ENCODE measurements at places on chromosomes 12 and 14.

DNA sequence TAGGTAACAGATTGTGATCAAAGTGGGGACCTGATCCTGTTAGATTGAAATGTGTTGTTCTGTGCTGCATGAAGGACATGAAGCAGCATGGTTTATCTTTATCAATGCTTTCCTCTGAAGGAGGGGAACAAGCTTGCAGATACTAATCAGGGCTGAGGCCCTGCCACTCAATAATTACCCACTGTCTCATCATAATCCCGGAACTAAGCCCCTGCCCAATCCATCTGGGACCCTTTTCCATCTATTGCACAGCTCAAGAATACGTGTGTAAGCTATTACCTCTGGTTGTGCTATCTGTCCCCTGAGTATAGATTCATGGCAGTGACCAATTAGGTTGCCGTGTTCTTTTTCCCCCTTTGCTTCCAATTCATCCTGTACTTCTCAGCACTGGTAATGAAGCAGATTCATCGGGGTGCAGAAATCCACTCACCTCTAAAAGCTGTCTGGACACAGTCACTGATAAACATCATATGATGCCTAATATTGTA lies 67.8 kb downstream of the OTX2 start:
- no peak for DNase-seq

GRCh38 chr12:109447482-109447881 lies 29.6 kb downstream of the KCTD10 start:
- DNase-seq: no peak

DNA sequence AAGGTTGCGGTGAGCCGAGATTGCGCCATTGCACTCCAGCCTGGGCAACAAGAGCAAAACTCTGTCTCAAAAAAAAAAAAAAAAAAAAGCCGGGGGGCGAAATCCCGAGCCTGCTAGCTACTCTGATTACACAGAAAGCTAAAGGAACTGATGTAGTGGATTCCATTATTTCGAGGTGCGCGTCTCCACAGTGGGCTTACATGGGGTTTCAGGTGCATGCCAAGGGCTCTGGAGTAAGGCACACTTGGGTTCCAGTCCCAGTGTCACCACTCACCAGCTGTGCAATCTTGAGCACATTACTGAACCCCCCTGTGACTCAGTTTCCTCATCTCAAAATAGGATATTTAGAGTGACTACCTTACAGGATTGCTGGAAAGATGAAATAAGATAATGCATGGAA lies 1.7 kb upstream of the RAB15 start:
- DNase-seq: no peak

GRCh38 chr14:88289234-88289633 lies 33.8 kb downstream of the KCNK10 start:
- no peak for DNase-seq

DNA sequence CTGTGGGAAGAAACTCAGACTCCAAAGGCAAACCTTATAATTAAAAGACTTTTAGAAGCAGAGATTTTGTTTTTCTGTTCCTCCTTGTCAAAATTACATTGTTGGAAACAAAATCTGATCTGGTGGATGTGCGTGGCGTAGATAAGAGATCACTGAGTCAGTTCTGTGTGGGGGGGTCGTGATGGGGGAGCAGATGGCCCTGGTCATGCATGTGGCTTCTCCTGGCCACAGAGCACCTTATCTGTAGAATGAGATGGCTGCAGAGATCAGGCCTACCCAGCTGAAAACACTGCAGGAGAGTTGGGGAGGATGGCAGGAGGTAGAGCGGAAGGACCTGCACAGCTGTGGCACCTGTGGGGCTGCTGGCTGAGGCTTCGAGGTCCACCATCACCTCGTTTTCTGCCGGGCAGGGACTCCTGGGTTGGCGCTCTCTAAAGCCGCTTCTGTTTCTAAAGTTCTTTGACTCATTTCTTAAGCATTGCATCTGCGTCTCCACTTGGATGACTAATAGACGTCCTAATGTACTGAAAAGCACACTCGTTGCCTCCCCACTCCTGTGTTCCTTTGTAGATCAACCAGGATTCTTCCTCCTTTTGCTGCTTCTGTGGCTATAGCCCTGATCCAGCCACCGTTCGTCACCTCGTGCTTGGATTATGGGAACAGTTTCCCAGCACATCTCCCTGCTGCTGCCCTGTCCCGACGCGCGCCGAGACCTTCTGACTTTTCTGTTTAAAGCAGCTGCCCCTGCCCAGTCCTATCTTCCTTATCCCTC lies 93.4 kb downstream of the TSPAN9 start:
- DNase-seq: no peak

DNA sequence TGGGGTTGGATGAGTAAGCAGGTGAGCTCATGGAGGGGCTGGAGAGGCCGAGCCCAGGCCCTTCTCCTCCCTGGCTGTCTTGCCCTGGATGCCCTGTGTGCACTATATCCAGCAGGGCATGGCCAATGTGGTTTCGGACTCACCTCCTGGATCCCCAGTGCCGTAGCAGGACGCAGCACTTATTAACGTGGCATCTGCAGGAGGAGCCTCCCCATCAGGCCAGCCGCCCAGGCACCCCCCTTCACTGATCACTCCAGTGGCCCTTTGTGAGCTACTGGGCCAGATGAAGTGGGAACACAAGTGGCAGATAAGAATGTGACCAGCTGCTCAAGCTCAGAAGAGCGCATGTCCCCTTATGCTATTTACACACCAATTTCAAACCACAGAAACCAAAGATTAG lies 43.1 kb upstream of the DICER1 start:
- DNase-seq: no peak

GRCh38 chr14:59827401-59827800 lies 43.2 kb downstream of the RTN1 start:
- no peak for DNase-seq

DNA sequence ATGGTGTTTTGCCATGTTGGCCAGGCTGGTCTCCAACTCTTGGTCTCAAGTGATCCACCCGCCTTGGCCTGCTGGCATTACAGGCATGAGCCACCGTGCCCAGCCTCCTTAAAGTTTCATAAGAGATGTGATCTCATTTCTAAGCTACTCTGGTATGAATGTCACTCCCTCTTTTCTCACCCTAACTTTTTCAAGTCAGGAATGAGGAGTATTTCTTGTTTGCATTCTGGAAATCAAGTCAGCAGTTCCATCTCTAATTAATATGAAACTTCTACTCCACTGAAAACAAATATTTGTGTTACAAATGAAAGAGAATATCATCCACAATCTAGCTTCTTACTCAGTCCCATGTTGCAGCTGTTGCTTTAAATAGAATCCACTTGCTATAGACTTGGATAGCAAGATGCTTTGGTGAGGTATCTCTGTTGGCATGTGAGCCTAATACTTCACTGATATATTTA lies 61.3 kb downstream of the ARF6 start:
- no peak for DNase-seq

DNA sequence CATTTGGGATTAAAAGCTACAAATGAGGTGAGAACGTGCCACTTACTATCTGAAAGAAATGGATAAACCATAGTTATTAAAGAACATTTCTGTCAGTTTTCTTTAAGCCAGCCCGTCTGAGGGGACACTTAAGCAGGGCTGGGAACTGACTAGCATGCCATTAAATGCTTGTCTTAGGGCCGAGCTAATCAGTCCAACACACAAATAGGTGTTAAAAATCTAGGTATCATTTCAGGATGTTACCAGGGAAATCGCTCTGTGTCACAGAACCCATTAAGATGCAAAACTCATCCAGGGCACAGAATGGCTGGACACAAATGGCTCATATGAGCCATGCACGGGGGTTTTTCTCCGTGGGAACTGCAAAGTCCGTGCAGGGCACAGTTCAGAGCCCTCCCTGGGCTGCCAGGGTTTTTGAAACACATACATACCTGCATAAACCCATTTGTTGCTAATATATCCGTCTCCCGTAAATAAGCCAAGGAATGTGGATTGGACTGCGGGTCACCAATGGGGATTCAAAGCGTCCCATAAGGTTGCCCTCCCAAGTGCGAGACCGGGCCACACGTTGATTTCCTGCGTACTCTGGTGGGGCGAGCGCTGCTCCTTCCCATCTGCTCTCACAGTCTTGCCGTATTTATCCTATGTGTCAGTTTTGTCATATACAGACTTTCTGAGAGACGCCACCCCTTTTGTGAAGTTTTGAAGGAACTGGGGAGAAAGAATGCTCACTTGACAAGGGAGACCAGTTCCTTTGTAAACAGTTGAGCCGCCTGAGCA lies 5.4 kb upstream of the GSC start:
- no peak for DNase-seq

- DNase-seq: no peak
Measured at GRCh38 chr12:111692575-111693210, 6.8 kb downstream of the ACAD10 start.

DNA sequence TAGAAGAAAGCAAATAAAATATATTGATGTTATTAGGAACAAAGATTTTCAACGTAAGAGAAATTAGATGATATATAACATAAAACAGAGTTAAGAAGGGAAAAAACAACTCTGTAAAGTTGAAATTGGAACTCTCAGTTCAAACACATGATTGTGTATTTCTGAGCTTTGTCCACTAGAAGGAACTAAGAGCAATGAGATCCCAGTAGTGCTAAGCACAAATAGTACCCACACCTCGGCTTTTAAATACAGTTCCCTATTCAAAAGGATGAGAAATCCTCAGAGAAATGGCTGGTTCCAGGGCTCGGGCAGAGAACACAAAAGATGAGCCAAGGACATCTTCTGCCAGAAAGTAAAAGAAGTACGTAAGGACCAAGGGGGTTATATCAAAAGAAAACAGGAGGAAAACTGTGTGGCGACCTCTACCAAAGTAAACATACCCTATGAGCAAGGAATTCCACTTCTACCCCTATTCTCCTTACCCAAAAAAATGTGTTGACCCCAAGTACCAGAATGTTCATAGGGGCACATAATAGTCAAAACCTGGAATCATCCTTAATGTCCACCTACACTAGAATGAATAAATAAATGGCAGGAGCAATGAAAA lies 96.6 kb downstream of the SPTSSA start:
- DNase-seq: no peak

- DNase-seq: no peak
Measured at GRCh38 chr12:21239866-21240265, 94.9 kb downstream of the SLCO1A2 start.
